ENCODE measurements at places on chromosomes 13 and 19.
A peak's percentile ranks its signal among the peaks of the same experiment; 100 is the strongest.

DNA sequence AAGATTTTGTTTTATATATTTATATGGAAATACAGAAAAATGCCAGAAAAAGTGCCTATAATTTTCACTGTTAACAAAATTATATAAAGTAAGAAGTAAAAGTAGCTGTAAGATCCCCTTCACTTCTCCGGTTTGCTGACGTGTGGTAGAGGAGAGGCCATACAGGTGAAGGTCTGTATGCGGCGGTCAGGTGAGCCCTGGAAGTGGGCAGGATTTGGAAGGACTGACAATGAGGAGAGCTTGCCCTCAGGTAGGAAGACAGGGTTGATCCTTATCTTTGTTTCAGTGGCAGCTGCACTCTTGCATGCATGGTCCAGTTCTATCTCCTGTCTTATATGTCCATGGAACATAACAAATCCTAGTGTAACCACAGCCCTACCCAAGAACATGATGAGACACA is 16.9 kb upstream of the TFDP1 start:
- DNase-seq: no peak

GRCh38 chr13:110478405-110479214 is 82.9 kb downstream of the RAB20 start:
- DNase-seq: no peak

- DNase-seq: no peak
These were observed 621.4 kb downstream of the DIAPH3 start for GRCh38 chr13:59542303-59542702.

- no peak for DNase-seq
These were observed 40.4 kb downstream of the EDNRB start for GRCh38 chr13:77878190-77878589.

GRCh38 chr13:22041741-22042140 is 370.9 kb downstream of the FGF9 start:
- no peak for DNase-seq

- DNase-seq: no peak
These were observed 86.9 kb upstream of the DOCK9 start for GRCh38 chr13:99064624-99065234.

DNA sequence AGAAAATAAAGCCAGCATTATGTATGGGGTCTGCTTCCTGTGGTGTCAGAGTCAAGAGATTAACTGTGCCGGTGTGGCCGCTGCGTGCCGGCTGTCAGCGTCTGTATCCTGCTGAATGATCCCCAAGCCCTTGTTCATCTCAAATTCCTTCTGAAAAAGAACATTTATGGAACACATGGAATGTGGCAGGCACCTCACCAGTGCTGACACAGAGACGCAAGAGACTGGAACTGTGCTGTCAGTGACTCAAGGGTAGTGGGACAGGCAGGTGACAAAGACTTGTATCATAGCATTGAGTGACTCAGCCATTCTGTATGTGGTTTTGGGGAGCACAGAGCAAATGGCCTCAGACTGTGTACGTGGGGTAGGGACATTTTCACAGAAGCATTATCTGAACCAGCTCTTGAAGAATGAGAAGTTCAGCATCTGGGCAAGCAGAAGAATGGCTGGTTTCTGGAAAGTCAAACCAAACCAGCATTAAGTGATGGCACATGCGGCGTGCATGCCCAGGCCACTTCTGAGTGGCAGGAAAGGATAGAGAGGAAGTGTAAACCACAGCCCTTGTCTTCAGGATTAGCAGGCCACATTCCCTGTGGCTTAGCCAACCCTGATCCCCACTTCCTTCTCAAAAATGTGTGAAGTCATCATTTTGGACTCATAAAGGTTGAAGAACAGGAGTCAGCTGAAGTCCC is 54.0 kb upstream of the IRS2 start:
- no peak for DNase-seq

GRCh38 chr19:23772675-23773063 is 14.0 kb upstream of the ZNF681 start:
- DNase-seq: no peak

DNA sequence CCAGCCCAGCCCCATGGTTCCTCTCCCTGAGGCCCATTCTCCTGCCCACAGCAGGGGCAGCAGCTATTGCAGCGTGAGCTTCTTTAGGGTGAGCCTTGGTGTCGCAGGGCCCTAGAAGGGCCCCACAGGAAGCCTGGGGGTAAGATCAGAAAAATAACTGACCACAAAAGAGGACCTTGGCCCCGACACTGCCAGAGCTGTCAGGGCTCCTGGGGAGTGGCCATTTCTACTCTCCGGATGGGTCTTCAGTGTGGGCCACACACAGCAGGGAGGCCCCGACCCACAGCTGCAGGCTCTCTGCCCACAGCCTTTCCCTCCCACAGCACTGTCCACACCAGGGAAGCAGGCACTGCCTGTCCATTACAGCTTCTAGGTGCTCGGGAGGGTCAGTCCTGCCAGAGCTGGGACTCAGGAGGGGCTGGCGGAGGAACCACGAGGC is 3.5 kb upstream of the SIGLEC8 start:
- DNase-seq: no peak

DNA sequence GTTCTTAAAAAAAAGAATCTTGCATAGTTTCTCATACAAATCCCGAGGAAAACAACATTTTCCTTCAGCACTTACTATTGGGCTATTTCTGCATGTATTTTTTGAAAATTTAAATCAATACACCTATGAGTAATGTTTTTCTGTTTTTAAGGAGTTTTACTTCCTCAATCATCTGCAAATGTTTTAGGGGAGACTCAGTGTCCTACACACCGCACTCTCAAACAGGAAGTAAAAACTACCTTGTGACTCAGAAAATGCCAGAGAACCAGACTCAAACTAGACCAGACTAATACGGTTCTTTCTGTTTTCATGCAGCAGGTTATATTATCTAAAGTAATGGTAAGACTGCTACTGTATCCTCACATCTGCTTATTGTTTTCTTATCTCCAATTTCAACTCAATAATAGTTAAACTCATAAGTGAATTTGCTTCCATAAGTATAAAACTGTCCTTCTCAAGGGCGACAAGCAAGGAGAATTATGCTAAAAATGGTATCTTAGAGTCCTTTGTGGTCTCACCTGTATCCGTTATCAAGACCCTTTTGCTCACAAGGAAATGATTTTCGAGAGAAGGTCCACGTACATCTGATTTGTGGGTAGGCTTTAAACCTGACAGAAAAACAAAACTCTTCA is 52.5 kb downstream of the FLT3 start:
- DNase-seq: no peak

GRCh38 chr13:106527445-106527801 is 8.0 kb downstream of the EFNB2 start:
- no peak for DNase-seq

- no peak for DNase-seq
These were observed 419.2 kb downstream of the OLFM4 start for GRCh38 chr13:53447863-53448262.

DNA sequence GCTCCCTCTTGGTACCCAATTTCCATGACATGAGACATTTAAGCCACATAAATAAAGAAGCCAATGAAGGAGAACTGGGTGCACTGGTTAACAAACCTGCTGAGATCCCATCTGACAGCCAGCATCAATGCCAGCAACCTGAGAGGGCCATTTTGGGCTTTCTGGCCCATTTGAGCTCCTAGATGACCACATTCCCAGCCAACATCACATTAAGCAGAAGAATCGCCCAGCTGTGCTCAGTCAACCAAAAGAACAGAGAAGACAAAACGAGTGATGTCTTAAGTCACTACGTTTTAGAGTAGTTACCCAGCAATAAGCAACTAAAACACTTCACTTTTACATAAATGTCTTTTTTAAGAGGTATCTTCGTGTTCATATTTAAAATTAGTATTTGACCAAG is 21.9 kb downstream of the LCP1 start:
- no peak for DNase-seq

GRCh38 chr19:15812060-15812722 is 3.3 kb downstream of the OR10H1 start:
- no peak for DNase-seq

GRCh38 chr13:99969919-99970650 is 1.5 kb downstream of the ZIC5 start:
- DNase-seq: no peak

- peak; percentile 50 for DNase-seq
These were observed 767 bp upstream of the ZNF793 start for GRCh38 chr19:37505958-37506386.

GRCh38 chr13:97339988-97340749 is 93.8 kb upstream of the RAP2A start:
- DNase-seq: no peak

DNA sequence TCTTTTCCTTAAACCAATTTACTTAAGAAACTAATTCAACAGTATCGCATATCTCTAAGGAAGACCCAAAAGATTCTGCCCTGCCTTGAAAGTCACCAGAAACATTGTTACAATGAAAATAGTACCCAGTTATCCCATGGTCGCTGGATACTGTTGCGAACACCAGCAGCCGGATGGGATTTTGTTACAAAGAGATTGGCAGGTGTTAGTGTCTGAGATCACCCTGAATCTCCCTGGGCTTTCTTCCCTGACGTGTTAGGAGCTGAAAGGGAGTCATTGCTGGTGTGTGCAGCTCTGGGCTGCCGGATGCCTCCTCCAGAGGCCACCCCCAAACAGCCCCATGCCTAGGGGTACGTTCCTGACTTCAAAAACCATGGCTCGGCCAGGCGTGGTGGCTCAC is 38.2 kb downstream of the PTPRS start:
- DNase-seq: no peak

- no peak for DNase-seq
These were observed 1.7 kb upstream of the WBP4 start for GRCh38 chr13:41059456-41060081.

- DNase-seq: no peak
These were observed 58.6 kb upstream of the POSTN start for GRCh38 chr13:37657134-37657533.

DNA sequence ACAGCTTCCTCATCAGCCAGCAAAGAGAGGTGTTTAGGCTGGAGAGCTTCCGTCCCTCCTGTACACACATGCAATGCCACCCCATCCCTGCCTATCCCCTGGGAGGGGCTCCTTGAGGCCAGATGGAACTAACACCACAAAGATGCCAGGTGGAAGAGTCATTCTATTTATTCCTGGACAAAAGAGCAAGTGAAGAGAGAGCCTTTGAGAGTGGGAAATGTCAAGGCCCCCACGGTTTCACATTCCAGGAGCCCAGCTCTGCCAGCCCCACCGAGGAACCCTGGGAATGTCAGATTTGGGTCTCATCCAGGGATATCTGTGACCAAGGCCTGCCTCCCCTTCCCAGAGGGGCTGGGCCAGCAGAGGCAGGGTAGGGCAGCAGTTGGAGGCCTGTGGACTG is 30.8 kb upstream of the IGFL1 start:
- DNase-seq: no peak

DNA sequence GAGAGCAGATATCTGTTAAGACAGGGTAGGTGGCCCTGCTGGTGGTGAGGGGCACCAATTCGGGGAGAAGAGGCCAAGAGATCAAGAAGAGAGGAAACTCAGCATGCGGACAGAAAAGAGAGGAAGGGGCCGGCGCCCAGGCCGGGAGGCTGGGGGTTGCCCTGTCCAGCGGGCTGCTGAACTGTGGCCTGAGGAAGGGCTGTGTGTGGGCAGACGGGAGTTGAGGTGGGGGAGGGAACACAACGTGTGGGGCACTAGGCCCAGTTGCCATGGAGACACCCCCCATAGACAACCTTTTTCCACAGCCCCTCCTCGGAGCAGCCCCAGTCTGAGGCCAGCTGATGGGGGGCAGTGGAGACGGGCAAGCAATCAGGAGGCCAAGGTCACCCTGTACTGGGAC is 2.5 kb upstream of the CACNG8 start:
- DNase-seq: no peak

DNA sequence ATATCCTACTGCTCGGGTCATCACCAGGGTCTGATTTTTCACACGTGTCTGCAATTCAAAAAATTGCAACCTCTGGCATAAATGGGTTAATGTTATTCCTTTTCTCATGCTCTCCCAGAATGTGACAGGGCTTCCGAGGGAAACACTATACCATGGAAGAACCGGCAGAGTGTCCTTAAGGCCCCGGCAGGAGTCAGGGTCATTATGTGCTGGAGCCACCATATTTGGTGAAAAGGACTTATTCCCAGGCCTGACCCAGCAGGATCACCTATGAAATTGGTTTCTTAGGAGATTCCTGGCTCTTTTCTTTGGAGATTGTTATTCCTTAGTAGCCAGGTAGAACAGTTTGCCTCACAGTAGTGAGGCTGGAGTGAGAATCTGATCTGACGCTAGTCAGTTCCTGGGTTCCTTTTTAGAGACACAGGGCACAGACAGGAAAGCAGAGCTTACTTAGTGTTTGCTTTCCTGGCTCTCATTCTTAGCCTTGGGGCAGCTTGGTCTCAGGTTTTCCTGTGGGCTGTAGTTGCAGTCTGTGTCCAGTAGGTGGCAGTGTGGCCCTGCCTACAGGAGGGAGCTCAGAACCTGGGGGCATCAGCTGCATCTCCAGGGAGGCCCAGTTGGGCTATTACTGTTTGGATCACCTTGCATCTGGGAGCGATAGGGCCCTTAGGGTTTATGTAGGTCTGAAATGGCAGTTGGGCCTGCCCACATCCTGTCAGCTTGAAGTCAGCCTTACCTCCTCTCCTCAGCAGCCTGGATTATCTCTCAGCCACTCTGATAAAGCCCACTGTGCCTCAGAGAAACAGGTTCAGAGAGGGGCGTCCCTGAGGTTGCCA is 12.4 kb downstream of the SNRNP70 start:
- DNase-seq: no peak

DNA sequence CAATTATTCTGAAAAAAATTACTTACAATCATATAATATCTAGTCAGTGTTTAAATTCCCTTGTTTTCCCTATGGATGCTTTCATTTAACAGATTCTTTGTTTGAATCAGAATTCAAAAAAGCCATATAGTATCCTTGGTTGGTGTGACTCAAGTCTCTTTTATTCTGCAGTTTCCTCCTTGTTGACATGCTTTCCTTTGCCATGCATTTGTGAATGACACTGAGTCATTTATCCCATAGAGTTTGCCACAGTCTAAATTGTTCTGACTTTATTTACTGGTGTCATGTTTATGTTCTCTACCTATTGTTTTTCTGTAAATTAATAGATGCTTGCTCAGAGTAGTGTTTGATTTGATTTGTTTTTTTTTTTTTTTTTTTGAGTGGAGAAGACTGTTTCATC is 893.8 kb upstream of the SLC10A2 start:
- no peak for DNase-seq

DNA sequence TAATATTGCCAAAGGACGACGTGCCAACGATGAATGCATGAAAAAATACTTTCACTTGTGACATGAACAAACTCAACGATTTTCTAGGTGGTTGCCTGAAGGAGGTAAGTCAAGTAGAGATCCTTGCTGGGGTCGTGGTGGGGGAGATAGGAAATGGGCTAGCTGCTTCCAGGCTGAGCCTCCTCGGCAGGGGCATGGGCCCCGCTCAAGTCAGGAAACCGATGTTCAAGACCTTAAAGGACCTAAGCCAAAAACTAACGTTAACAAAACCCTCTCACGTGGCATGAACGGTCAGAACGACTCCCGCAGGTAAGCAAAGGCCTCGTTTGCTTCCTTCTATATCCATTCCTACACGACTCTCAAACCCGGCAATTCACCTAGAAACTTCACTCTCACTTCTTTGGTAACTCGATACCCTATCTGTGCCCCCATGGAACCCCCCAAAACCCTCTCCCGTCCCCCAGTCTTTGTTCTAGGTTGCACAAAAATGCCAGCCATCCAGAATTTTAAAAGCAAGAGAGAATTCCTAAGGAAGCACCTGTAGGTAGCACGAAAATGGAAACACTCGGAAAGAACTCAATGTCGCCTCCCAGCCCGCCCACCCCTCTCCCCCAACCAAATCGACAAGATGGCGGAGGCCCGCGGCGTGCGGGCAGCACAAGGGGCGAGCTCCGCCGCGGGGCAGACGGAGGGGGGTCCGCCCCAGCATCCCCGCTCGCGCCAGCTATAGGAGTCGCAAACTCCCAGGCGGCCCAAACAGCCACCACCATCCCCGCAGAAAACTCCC is 13.6 kb downstream of the ACP4 start:
- no peak for DNase-seq

All from NCI-H1417 treated with DMSO at 0.1 percent for 48 hours (cell line).